ENCODE measurements at places on chromosomes 2 and 18. TPM values are rescaled to one million over a fixed set of nuclear protein-coding genes. Genes with fewer than 3 reads are reported as not detected.

The TANC1 gene
- 0.48 TPM for total RNA-seq

The ABCA12 gene
- total RNA-seq, result not detected

The AQP4 gene
- not detected for total RNA-seq

The LMAN2L gene
- total RNA-seq, result 12.2 TPM

The COL3A1 gene
- total RNA-seq, result not detected

The HNMT gene
- not detected for total RNA-seq

The CREG2 gene
- 0.65 TPM for total RNA-seq

The ZNF519 gene
- total RNA-seq, result 9.1 TPM

The PLEK gene
- 10.9 TPM for total RNA-seq

The AKAIN1 gene
- not detected for total RNA-seq

The DNAH6 gene
- total RNA-seq, result 0.50 TPM

DNA sequence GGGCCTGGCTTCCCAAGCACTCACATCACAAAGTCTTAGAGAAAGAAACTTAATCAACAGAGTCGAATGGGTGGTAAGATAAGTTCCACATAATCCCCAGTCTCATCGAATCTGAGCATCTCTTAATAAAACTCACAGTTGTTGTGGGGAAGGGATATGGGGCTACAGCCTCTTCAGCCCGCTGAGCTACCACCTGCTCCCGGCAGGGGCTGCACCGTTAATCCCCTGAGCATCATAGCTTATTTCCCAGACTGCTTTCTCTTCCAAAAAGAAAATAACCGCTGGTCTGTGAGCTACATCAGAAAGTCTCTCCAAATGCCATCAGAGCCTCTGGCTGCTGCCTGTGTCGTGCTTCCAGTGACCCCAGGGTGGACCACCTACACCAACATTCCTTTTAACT, 139.4 kb upstream of the CELF4 start:
- DNase-seq, result no peak

GRCh38 chr2:40803900-40804299, 352.0 kb upstream of the SLC8A1 start:
- DNase-seq, result no peak

DNA sequence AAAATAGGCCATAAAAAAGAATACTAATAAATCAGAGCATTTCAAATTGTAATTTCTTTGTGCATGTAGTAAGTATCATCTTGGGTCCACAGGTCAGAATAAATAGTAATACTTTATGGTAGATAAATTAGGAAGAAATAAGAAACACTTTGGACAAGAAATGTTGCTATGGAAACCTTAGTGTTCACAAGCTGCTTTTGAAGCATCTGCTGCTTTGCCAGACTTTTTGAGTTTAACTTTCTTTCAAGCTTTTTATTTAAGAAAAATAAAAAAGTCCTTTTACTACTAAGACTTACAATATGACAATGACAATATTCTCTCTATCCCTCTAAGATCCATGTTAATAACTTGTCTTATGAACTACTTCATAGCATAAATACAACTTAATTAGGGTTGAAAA, 690.7 kb upstream of the FSHR start:
- no peak for DNase-seq

- no peak for DNase-seq
These were observed 7.5 kb upstream of the STAMBP start for GRCh38 chr2:73821227-73821626.

DNA sequence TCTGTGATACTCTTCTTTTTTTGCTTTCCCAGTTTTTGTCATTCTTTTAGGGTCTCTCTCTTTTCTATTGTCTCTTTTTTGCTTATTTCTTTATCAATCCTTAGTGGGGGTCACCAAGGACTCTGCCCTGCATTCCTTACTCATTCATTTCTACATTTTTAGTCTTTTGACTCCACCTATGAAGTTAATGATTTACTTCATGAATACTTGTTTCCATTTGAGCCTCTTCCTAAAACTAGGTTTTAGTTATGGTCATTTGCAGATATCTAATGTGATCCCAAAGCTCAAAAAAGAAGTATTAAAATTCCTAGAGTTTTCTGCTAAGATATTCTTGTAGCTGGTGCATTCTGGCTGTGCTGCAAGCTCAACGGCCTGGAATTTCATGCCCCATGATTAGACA, 149.3 kb upstream of the AQP4 start:
- no peak for DNase-seq

- DNase-seq, result no peak
These were observed 132.7 kb upstream of the MEX3C start for GRCh38 chr18:51330148-51330547.

GRCh38 chr2:96505231-96505889, at the start of gene NEURL3:
Gene NEURL3, minus strand, starts transcription at chr2:96505357. Its CDS starts 71 bp downstream, at chr2:96505286.
- DNase-seq, result no peak

DNA sequence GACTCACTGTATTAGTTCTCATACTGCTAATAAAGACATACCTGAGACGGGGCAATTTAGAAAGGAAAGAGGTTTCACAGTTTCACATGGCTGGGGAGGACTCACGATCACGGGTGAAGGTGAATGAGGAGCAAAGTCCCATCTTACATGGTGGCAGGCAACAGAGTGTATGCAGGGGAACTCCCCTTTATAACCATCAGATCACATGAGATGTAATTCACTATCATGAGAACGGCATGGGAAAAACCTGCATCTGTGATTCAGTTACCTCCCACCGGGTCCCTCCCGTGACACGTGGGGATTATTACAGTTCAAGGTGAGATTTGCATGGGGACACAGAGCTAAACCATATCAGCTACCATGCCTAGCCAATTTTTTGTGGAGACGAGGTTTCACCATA, 168.2 kb downstream of the NEDD4L start:
- DNase-seq, result no peak

DNA sequence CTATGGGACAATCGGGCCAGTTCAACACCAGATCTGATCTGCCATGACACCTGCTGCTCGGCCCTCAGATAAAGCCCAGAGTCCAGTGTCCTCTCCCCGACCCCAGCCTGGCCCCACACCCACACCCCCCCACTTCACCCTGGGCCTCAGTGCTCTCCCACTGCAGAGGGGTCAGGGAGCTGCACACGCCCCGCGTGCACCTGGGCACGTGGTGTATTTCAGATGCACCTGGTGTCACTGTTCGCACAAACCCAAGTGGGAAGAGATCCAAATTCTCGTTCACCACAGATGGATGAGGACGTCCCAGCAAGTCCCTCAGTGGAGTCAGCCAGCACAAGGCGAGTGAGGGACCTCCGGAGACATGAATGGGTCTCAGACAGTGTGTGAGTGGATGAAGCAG, 161.3 kb downstream of the RTP5 start:
- DNase-seq, result no peak

DNA sequence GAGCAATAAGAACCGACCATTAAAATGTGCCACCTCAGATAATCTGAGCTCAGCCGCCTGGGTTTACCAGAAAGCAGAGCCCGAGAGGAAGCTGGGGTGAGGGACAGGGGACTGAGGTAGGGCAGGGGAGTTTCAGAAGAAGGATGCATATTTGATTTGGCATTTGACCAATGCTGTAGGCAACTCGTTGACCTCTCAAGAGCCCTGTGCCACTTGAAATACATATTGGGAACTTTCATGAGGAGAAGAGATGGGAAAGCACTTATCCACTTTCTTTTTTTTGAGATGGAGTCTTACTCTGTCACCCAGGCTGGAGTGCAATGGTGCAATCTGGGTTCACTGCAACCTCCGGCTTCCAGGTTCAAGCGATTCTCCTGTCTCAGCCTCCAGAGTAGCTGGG, 148.4 kb upstream of the SPRED2 start:
- no peak for DNase-seq

GRCh38 chr2:181471226-181471625, 14.0 kb downstream of the ITGA4 start:
- DNase-seq, result no peak

DNA sequence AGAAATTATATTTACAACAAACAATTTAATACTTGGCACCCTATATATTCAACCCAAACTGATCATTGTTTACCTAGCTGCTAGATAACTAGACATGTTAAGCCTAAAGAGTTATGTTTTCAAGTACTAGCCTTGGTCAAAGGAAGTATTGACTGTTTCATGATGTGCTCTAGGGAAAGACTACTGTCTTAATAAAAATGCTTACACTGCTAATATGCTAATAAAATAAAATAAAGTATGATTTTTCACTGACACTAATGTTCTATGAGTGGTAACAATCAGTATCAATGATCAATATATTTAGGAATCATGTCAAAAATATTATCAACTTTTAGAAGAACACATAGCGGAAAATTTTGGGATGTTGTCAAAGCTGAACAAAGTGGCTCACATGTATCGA, 225.5 kb downstream of the OSR1 start:
- DNase-seq, result no peak

DNA sequence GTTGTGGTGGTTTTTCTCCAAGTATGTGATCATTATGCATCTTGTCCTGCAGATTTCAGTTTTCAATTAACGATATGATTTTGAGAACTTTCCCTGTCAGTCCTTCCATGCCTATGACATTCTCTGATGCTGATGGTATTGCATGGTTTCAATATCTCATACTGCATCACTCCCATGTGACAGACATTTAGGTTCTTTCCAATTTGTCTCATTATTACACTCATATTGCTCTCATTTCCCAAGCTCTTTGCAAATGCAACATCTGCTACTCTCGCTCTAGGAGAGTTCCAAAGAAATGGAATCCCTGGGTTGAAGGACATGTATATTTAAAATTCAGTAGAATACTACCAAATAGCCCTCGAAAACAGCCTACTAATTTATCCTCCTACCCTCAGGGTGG, 125.5 kb downstream of the MARCHF4 start:
- DNase-seq, result no peak

DNA sequence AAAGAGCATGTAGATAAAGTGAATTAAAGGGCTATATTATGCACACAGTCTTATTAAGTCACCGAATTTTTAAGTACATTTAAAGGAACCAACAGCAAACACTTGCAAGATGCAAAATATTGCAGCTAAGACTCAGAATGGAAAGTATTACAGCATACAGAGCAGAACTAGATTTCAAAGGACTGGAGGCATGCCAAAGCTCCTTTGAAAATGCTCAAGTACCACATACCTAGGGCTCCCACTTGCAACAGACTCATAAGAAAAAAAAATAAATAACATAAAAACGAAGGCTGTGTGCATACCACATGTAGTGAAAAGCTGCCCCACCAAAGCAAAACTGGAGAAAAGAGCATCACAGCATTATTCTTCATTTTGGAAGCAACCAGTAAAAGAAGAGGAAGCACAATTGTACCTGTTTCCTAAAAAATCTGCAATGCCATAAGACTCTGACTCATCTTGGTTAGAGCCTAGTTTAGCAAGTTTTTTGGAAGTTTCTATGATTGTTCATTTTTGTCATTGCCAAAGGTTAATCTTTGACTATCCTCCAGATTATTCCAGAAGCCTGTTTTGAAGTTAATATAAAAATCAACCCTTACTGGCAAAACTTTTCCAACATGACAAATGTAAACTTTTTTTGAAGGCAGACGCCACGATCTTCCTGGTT, 306.0 kb upstream of the COL3A1 start:
- no peak for DNase-seq

- DNase-seq, result no peak
These were observed 17.2 kb downstream of the GPC1 start for GRCh38 chr2:240452462-240453256.

GRCh38 chr2:72933207-72933606, 15.9 kb downstream of the EMX1 start:
- DNase-seq, result no peak

DNA sequence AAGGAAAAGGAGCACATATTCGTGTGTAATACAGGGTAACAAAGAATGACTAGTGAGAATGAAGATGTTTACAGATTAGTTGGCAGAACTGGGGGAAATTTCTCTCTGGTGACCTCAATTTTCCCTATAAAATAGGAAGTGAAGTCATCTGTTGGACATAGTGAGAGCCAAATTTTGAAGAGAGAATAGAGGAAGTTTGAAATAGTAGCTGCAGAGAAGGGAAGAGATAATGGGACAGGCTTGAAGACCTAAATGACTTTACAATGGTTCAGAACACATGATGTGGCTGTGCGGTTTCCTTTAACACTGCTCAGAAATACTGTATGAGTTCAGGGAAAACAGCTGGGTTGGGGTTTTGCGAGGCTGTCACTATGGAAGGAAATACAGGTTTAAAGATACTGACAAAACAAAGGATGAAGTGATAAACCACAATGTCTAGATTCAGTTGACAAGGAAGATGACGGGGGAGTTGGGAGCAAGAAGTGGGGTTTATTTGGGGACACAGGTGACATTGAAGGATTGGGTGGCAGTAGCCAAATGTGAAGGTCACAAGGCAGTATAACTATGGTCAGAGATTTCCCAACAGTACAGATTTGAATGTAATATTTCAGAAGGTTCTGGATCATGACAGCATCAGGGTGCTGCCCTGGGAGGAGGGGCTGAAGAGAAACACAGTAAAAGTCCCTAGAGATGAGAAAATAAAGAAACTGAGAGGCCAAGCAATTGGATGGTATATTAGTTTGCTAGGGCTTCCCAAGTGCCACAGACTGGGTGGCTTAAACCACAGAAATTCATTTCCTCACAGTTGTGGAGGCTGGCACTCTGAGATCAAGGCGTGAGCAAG, 82.6 kb upstream of the TANK start:
- DNase-seq, result peak; percentile 86

DNA sequence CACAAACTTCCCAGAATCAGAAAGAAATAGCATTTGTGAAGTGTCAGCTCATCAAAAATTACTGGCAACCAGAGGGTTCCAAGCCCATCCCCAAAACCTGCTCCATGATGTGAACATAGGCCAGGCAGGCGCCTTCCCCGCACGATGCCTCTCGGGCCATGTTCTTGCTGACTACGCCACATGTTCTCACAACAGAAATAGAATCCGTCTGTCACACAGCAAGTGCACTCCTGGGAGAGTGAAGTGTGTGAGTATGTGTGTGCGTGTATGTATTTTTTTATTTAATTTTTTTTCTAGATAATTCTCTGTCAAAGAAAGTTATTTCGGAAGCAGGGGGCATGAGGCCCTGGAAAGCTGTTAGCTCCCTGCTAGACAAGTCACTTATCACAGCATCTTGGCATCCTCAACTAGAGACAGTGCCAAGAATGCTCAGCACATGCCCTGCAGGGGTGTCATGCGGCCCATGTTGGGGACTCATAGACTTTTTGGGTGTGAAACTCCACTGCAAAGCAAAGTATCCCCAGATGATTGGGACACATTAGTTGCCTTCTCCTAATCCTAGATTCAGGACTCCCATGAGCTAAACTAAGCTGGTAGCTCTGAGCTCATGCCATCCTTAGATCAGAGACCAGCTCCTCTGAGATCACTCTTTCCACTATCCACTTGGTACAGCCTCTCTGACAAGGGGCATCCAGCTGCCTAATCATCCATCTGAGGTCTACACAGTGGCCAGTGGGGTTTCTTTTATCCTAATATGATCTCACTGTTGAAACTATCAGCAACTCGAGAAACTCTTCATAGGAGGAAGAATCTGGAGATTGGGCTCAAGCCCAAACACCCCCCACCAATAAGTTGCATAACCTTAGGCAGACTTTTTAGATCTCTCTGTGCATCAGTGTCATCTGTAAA, 53.2 kb upstream of the CYRIA start:
- DNase-seq, result no peak

All from activated CD4-positive, alpha-beta memory T cell treated with anti-CD3 and anti-CD28 coated beads, Interleukin-2, amount 10 ng/mL, durations not matched to agents 7 days and 5 days (primary cell).